DMS53 (cell line): ENCODE measurements at places on chromosomes 16 and 17.
A peak's percentile ranks its signal among the peaks of the same experiment; 100 is the strongest.

GRCh38 chr17:27559506-27560481, 71.2 kb upstream of the LGALS9 start:
- peak; percentile 91 for DNase-seq

GRCh38 chr16:4318451-4318910, 2.6 kb downstream of the GLIS2 start:
- no peak for DNase-seq

- DNase-seq = no peak
These were observed 223.4 kb upstream of the TNRC6C start for GRCh38 chr17:77735081-77735565.

- DNase-seq = no peak
These were observed 1.4 kb downstream of the BAIAP2 start for GRCh38 chr17:81036197-81036941.

GRCh38 chr16:25553711-25554436, 137.9 kb upstream of the HS3ST4 start:
- DNase-seq = no peak

- no peak for DNase-seq
These were observed 24.2 kb downstream of the SSH2 start for GRCh38 chr17:29905879-29906167.

- peak; percentile 97 for DNase-seq
These were observed at the start of gene RABEP2 for GRCh38 chr16:28924762-28925385. RABEP2 (minus strand) TSS chr16:28925238; CDS start chr16:28925163, 75 bp downstream.

- DNase-seq = no peak
These were observed 75.2 kb downstream of the KATNIP start for GRCh38 chr16:27625050-27625697.

DNA sequence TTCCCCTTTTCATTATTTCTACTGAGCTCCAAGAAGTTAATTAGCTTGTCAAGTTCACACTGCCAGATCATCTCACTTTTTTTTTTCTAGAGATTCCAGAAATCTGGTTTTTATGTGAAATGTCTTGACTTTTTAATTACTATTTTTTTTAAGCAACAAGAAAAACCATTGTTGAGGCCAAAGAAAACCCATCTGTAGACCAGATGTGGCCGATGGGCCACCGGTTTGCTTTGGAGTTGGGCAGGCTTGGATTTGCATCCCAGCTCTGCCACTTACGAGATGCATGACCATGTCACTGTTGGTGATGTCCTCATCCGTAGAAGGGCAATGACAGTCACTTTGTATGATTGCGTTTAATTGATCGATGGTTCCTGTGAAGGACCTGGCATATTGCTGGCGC, 34.2 kb upstream of the MRTFB start:
- DNase-seq = no peak

DNA sequence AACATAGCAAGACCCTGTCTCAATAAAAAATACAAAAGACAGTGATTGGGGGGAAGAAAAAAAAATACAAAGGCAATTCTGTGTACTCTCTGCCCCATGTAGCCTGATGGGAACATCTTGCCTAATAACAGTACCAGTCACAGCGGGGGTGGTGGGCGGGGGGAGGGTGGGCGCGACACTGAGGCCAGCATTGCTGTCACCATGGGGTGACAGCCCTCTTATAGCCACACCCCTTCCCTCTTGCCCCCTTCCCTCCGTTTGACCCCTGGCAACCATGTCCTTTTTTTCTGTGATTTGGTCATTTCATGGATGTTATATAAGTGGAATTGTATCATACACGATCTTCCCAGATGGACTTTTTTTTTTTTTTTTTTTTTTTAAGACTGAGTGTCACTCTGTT, 80.9 kb downstream of the DNAH17 start:
- no peak for DNase-seq

- no peak for DNase-seq
These were observed 525.2 kb upstream of the GOT2 start for GRCh38 chr16:59259074-59259949.

DNA sequence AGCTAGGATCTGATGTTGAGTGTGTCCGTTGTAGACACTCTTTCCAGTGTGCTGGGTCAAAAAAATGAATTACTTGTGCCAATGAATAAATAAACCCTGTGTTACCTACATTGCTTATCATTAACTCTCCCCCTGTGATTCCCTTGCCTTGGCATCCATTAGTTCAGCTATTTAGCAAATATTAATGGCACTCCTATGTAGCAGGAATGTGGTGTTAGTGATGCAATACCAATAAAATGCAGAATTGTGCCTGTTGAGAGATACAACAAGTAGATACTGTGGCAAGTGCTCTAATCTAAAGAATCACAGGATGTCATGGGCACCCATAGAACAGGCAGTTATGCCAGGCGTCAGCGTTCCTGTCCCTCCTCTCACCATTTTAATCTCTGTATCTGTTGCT, 343.2 kb downstream of the PMP22 start:
- DNase-seq = no peak

DNA sequence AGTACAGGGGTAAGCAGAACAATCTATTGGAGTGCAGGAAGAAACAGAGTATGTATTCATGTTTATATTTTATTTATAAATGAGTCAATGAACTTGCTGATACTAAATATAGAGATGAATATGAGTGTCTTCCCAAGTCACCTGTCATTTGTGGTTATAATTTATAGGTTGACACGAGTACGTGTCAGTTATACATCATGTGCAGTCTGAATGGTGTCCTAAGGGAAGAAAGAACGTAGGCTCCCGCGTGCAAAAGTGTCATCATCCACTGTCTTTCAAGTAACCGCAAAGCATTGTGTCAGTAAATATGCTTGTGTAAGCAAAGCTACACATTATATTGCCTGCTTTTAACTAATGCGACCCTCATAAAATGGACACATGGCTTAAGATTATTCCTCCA, 786.1 kb downstream of the KCNJ2 start:
- DNase-seq = no peak

DNA sequence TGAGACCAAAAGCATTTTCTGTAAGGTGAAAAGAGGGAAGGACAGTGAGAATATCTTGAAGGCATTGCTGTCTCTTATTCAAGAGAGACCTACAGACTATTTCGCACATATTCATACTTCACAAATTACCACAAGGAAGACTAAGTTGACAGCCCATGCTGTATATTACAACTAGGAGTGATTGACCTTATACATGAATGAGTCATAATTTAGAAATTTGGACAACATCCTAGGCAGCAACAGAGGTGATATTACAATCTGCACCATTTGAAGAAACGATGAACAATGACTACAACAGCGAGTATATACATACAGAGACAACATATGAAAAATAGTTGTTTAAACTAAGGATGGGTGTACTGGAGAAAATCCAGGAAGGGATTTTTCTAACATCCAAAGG, 971.7 kb downstream of the CDH11 start:
- DNase-seq = no peak

DNA sequence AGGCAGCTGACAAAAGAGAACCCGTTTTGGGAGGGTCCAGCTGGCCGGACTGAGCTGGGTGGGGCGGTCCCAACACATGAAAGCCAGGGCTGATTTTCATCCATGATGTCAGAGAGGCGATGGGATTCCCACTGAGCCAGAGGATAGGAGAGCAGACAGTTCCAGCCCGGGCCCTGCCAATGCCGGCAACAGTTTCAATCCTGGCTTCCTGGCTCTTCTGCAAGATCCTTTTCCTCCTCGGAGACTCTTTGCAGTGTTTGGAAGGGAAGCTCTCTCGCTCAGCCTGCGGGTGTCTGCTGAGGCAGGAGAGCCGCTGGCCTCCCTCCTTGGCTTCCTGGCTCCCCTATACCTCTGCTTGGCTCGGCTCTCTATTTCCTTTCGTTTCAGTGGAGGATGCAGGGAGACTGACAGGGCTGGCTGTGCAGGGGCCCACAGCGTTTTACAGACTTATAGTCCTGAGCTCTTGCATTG, 145.5 kb upstream of the SOX9 start:
- DNase-seq = no peak

DNA sequence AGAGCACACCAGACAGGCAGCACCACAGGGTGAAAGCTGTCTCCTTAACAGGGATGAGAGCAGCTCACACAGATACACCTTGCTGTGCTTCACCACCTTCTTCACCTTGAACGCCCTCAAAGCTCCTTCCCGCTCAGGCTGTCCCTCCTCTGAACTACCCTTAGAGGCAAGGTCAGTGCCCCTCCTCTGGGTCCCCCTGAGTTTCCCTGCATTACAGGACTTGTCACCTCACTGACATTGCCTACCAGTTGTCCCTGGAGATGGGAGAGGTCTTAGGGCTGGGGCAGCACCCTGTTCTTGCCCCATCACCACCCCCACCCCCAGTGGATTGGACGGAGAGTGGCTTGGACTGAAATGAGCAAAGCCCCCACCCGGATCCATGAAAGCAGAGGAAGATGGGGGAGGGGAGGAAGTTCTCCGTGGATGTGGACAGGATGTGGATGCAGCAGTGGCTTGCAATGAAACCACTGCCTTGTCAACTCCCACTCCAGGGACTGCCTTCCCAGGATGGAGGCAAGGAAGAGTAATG, 73.2 kb upstream of the CDH5 start:
- DNase-seq = no peak

DNA sequence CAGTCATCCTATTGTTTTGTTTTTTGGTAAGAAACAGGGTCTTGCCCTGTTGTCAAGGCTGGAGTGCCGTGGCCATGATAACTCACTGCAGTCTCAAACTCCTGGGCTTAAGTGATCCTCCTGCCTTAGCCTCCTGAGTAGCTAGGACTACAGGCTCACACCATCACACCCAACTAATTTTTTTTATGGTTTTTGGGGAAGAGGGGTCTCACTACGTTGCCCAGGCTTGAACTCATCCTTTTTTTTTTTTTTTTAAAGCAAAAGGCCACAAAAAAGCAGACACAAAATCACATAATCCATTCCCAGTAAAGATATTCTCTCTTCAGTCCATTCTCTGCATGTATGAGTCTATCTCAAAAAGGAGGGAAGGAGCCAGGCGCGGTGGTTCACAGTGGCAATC, 5.5 kb downstream of the SPAG9 start:
- no peak for DNase-seq

DNA sequence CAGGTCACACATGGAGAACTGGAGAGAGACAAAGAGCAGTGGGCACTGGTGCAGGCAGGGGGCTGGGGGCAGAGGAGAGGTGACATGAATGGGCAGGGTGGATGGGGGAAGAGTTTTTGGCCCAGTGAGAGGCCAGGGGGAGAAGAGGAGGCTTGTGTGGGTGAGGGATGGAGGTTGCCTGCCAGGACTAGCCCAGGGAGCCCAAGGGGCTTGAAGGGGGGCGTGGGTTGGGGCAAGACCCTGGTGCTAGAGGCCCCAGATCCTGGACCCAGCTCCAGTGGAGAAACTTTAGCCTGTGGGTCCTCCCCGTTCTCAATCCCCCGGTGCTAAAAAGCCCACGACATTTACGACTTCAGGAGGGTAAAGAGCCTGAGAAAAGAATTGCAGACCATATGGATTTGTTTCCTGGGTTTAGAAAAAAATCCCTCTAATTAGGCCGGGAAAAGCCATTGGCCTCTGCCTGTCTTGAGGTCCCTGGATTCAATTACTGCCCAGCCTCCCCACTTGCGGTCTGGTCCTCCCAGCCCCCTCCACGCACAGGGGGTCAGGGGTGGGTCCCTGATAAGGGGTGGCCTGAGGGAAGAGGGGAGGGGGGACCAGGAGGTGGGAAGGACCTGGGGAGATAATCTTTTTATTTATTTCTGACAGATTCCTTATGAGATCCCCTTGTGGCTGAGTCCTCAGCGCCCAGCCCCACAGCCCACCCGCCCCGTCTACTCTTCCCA, 33.0 kb downstream of the NGFR start:
- no peak for DNase-seq

GRCh38 chr17:76911299-76912017, 43.3 kb downstream of the MGAT5B start:
- DNase-seq = no peak

DNA sequence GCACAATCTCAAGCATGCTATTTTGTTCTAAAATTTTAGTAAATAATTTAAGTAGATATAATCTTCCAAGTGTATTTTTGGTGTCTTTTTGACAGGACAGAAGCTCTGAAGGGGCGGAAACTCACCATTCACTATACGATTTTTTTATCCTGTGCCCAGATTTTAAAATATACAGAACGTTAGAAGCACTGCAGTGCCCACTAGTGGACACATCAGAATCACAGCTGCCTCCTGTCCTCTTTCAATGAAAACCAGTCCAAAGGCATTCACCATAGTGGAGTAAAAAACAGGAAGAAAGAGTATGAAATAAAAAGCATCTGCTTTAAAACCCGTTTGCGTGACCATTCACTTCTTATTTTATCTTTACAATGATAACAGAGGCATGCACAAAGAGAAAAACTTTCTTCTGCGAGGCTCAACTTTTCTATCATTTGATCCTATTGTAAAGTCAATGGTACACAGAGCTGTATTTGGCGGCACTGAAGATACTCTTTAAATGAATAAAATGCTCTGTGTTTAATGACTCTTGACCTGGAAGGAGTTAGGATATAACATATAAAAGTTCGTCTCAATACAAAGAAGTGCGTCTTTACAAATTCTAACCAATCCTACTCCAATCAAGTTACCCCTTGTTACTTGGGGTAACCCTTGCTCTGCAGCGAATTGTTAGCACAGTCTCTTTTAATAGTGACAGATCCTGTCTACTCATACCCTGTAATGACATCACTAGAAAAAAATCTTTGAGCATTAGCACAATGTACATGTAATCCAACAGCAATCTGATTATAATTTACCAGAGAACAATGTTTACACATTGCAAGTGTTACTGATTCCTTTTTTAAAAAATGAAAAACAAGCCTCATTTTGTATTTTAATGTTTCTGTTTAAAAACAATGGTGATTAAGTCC, 339.8 kb upstream of the PSMD7 start:
- peak; percentile 78 for DNase-seq

DNA sequence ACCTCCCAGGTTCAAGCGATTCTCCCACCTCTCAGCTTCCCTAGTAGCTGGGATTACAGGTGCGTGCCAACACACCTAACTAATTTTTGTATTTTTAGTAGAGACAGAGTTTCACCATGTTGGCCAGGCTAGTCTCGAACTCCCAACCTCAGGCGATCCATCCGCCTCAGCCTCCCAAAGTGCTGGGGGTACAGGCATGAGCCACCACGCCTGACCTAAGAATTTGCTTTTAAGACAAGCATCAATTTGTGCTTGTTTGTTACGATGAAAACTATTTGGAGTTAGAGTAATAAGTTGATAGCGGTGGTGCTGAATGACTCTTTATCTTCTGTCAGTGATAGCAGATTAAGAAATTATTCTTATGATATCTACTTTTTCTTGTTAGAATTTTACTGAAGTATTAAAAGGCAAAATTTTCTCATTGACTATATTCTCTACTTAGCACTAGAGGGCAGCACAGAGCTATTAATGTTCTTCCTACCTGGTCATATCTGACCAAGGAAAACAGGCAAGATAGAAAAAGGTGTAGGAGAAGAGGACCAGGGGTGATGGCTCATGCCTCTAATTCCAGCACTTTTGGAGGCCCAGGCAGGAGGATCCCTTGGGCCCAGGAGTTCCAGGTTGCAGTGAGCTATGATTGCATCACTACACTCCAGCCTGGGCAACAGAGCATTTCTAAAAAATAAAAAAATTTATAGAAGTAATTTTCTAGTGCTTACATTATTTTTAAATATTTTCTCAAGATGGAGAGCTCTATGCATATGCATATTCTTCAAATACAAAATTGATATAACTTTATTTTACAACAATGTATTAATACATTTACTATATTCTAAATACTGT, 24.5 kb downstream of the STXBP4 start:
- DNase-seq = peak; percentile 78
